ENCODE measurements at places on chromosomes 2 and 18.

- DNase-seq, result no peak
These were observed 157.4 kb downstream of the CDH2 start for GRCh38 chr18:28019425-28020108.

DNA sequence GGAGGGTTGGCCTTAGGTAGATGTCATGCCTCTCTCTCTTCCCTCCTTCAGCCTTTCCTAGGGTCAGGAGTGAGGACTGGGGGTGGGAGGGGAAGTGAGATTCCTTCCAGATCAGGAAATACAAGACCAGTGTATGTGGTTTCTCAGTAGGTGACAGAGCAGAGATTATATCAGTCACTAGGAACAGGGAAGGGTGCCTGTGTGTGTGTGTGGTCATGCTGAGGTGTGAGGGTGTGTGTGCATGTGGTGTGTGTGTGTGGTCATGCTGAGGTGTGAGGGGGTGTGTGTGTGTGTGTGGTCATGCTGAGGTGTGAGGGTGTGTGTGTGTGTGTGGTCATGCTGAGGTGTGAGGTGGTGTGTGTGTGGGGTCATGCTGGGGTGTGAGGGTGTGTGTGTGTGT, 259.8 kb downstream of the LOXHD1 start:
- DNase-seq, result no peak

GRCh38 chr2:54233832-54234649, 22.0 kb downstream of the TSPYL6 start:
- DNase-seq, result no peak

GRCh38 chr2:49332415-49332814, 178.1 kb upstream of the FSHR start:
- DNase-seq, result no peak

DNA sequence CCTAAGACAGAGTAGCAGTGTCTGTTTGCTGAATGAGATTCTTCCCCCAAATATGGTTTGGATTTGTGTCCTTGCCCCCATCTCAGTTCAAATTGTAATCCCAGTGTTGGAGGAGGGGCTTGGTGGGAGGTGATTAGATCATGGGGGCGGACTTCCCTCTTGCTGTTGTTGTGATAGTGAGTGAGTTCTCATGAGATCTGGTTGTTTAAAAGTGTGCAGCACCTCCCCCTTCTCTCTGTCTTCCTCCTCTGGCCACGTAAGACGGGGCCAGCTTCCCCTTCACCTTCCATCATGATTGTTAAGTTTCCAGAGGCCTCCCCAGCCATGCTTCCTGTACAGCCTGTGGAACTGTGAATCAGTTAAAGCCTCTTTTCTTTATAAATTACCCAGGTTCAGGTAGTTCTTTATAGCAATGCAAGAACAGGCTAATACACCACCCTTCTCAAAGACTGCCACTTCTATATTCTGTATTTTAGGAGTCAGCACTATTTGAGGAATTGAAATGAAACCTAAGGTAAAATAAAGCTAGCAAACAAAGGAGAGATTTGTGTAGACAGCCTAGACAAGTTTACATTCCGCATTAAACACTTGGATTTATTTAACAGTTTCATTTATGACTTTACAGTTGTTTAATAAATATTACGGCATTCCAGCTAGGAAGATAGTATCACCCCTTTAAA, 21.6 kb downstream of the FBXO36 start:
- no peak for DNase-seq

GRCh38 chr2:97932975-97933662, 62.6 kb downstream of the TMEM131 start:
- DNase-seq, result no peak

DNA sequence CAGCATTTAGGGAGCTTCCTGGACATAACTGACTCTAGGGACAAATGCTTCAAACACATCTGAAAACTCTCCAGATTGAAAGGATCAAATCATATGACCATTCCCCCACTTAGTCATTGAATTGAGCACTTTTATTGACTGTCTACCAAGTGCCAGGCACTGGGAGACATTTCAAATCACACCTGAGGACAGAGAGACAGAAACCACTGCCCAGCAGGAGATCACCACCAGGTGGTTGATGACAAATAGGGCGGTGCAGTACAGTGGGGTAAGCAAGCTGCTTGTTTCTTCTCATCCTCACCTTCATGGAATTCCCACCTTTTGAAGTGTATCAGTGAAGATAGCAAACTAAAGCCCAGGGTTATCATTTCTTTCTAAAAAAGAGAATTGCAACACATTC, 19.0 kb upstream of the CXCR4 start:
- no peak for DNase-seq

DNA sequence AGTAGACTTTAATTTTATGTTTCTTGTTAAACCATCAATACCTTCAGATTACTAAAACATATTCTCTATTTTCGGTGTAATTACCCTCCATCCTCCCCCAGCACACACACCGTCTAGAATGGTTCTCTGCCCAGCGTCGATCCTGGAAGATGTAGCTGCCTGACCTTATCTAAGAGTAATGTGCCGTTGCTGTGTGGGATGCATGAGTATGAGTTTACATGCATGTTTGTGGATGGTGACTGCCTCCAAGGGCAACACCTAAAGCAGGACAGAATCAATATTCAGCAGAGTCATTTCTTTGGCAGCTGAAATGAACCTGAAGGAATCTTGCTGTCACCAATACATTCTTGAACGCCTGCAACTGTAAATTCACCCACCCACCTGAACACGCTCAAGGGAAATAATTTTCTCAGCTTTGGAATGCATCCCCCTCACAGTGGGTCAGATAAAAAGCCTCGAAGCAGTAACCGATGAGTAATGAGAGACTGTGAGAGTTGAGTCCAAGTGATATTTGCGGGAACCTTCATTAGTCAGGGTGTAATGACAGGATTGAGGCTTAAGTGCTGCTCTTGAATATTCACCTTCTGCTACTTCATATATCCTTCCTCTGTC, 155.8 kb upstream of the RND3 start:
- DNase-seq, result no peak

GRCh38 chr2:37656512-37657423, 14.7 kb downstream of the CDC42EP3 start:
- peak; percentile 24 for DNase-seq

- no peak for DNase-seq
These were observed 441.4 kb downstream of the SLC4A3 start for GRCh38 chr2:220068846-220069245.

DNA sequence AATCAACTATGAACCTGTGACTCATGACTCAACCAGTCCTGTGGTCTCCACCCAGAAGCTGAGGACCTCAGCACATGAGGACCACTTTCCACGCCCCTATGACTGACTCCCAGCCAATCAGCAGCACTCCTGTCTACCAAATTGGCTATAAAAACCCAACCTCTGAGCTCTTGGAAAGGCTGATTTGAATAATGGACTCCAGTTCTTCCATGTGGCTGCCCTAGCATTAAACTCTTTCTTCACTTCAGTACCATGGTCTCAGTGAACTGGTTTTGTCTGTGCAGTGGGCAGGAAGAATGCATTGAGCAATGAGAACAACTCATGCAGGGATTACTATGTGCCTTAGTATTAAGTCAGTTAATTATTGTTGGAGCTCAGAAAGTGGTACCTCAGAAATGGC, 78.3 kb downstream of the CMPK2 start:
- DNase-seq, result no peak

DNA sequence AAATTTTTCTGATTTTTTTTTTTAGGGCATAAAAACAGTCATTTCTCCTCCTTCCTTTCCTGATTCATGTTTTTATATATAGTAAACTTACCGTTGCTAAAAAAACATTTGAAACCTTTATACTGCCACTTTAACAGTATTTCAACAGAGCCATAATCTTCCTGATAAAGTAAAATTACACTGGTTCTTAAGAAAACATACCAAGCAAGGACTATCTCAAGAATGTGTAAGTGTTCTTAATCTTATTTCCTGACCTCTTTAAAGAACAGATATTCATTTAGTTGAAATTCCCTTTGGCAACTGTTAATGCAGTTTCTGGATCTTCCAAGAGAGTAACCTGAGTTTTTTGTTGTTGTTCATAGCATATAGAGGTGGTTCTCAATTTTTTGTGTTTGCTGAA, 26.6 kb upstream of the COLEC12 start:
- no peak for DNase-seq

DNA sequence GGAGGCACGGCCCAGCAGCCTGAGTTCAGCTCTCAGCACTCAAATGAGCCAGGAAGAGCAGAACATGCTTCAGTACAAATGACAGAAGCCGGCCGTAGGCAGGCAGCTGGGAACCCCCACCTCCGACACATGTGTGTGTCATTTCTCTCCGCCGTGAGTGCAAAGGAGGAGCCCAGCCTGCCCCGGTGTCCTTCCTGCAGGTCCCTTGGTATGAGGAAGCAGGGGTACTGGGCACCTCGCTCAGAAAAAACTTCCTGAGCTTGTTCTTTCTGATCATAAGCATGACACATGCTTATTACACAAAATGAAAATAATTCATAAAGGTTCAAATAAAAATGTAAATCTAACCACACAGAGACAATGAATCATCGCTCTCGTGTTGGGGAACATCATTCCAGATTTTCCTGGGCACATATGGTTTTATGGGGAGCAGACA, 35.3 kb downstream of the KCNF1 start:
- DNase-seq, result no peak

GRCh38 chr2:164205347-164205746, 415.9 kb downstream of the GRB14 start:
- no peak for DNase-seq

Measured in heart left ventricle (tissue), 16 donors.